ENCODE measurements at places on chromosomes 7 and 10.

- DNase-seq = no peak
Observed at GRCh38 chr7:38323156-38323555, 49.7 kb upstream of the TARP start.

GRCh38 chr10:88379575-88379974 lies 203.5 kb downstream of the RNLS start:
- no peak for DNase-seq

- no peak for DNase-seq
Observed at GRCh38 chr7:88355011-88355410, 48.3 kb upstream of the STEAP4 start.

DNA sequence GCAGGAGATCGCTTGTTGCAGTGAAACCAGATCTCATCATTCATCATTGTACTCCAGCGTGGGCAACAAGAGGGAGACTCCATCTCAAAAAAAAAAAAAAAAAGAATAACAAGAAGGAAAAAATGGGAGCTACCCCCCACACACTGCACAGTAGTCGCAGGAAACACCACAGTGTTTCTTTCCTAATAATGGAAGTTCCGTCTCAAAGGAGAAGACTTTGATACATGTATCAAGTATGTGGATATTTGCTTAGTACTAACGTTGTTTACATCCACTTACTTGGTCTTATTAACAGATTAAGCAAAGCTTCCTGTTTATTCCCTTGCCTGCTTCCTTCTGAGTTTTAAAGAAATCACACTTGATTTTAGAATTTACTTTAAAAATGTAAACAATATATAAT lies 22.2 kb downstream of the YAE1 start:
- DNase-seq = no peak

DNA sequence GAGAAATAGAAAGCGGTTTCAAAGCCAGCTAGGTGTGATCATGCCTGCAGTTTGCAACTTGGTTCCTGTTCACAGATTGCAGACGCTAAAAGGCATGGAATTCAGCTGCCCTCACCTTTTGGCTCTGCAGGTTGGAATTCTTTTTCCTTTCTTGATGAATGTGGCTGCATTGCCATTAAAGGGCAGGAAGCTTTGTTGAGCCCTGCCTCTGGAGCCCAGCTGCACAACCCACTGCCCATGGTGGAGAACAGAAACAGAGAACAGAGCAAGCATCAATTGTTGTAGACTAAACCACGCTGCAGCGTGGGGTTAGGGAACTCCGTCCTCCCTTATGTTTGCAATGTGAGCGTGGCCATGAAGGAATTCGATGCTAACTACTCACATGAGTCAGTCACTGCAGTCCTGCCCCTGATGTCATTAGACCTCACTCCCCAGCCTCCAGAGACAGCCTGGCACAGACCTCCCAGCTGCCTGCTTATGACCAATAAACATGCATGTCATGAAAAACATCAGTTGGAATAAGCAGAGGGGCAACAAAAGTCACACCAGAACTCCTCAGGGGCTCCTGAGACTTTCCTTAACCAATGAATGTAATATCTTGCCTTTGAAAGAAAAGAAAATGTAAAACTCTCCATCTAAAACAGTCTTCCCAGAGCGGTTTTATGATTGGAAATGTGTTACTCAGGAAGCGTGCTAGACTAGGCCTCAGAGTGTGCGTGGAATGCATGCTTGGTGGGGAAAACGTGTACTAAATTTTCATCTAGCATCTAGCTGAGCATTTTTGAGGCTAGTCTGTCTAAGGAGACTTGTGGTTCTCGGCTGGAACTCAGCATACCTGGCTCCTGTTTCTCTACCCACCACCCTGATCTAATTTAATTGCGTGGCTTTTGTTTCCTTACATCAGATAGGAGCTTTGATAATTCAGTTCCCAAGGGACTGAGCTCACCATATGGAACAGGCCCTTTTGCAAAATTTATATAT lies 232.2 kb downstream of the KIAA1217 start:
- DNase-seq = no peak

DNA sequence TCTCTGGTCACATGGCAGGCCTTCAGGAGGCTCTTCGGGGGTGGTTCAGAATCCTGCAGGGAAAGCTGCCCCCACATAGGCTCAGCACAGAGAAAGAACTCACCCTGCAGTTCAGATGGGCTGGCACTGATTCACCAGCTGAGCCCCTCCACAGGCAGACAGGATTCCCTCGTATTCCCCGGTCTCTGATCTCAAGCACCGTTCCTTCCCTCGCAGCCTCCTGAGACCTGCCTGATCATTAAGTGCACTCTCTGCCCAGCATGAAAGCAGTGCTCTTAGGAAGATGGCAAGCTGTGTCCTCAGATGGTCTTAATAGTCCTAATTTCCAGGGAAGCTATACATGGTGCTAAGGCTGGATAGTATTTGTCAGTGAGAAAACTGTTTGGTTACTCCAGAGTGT lies 78.2 kb upstream of the NPS start:
- DNase-seq = no peak

DNA sequence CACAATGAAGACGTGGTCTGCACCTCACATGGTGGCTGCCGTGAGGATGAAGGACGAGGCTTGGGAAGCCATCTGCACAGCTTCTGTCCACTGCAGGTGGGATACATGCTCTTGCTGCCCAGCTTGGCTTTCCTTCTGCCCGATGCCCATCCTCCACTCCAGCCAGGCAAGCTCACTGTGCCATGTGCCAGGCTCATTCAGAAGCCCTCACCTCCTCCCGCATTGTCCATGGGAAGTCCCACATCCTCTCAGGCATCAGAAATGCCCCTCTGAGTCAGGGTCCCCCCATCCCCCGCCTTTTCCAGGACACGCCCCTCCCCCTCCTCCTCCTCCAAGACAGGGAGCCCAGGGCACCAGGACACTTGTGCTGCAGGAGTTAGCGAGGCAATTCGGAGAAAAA lies 4.6 kb upstream of the NOM1 start:
- DNase-seq = no peak

DNA sequence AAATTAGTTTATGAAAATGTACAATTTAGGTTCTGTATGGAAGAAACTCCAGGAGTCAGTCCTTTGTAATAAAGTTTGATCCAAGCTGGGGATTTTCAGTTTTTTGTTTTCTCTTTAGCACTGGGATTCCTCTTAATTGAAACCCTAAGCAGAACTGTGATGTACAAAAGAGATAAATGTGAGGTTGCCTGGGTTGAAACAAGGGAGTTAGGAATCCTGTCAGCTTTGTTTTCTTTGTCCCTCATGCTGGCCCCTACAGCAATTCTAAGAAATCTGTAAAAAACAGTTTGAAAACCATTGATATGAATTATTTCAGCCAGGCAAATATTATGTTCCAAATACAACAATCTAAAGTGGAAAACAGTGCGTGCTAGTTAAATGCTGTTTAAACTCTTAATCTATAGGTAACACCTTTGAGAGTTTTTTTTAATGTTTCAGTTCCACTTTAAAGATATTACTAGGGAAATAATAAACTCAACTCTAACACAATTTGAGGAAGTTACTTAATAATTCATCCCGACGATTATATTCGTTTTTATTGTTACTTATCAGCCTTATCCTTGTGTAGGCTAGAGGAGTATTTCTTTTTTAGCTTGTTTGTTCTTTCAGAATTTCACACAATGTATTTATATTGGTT lies 65.3 kb downstream of the SGCE start:
- no peak for DNase-seq

DNA sequence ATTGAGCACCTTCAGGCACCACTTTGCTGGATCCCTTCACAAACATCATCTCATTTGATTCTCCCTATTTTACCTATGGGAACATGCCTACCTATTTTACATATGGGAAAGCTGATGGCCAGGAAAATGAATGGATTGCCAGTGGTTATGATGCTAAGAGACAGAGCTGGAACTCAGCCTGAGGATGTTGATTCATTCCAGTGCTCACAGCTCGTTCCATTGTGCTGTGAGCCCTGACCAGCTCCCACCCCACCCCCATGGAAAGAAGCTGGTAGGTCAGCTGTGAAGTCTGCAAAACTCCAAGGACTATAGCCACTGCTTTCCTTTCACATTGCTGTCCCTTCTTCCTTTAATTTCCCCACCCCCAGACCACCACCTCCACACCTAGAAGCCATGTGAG lies 9.6 kb downstream of the UBTD1 start:
- no peak for DNase-seq

DNA sequence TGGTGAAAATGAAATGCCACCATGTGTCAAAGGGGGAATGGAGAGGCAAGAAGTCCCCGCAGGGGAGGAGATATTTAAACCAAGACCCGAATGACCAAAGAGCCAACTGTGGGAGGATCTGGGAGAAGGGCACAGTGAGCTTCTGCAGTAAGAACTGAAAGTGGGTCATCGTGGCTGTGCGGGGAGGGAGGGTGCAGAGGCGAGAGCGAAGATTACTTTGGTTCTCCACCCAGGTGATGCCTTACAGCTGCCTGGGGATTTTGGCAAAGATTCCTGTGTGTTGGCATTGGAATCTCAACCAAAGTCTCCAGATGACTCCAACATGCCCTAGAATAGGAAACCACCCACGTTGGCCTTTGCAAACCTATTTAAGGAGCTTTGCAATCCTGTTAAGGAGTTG lies 44.2 kb upstream of the ADAM12 start:
- no peak for DNase-seq

DNA sequence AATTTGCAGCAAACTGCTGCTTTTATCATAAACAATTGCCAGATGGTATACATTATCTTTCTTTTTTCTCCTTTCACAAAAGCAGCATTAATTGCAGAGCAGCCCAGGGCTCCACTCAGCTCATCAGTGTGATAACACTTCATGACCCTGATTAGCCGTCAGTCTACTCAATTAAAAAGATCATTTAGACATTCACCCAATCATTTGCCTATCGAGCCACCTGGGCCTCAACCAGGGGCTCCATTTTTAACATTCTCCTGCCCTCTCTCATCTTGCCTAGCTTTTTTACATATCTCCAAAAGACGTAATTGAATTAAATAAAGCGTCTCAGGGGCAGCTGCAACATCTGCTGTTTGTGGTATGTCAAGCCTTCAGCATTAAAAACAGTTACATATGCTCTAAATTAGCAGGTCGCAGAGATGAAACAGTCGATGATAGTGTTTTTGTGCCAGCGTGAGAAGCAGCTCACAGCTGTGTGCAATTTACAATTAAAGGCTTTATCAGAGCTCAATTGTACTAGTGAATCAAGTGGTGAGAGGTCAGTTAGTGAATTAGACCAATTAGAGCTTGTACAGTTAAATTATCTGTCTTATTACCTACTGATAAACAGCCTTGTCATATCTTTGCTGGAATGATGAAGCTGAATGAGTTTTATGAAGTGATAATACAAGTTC lies 522.5 kb downstream of the ETV1 start:
- DNase-seq = peak; percentile 86

GRCh38 chr7:74586258-74587175 lies 71.0 kb upstream of the GTF2I start:
- no peak for DNase-seq

DNA sequence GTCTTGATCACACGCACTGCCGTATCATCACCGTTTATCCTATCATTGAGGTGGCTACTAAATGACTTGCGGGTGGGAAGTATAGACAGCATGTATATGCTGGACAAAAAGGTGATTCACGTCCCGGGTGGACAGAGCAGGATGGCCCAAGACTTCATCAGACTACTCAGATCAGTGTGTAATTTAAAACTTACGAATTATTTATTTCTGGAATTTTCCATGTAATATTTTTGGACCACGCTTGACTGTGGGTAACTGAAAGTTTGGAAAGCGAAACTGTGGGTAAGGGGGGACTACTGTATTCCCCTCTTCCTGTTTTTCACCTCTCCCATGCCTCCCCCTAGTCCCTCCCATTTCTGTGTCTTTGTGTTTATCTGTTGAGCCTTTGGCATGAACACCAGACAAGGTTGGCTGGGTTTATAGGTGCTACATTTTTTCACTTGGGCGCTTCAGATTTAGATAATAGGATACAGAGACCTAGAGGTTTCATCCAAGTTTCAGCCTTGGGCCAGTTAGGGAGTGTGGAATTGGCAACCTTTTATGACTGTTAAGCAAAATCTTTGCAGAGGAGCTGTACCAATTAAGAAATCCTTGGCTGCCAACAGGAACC lies 55.8 kb downstream of the RBM20 start:
- no peak for DNase-seq

DNA sequence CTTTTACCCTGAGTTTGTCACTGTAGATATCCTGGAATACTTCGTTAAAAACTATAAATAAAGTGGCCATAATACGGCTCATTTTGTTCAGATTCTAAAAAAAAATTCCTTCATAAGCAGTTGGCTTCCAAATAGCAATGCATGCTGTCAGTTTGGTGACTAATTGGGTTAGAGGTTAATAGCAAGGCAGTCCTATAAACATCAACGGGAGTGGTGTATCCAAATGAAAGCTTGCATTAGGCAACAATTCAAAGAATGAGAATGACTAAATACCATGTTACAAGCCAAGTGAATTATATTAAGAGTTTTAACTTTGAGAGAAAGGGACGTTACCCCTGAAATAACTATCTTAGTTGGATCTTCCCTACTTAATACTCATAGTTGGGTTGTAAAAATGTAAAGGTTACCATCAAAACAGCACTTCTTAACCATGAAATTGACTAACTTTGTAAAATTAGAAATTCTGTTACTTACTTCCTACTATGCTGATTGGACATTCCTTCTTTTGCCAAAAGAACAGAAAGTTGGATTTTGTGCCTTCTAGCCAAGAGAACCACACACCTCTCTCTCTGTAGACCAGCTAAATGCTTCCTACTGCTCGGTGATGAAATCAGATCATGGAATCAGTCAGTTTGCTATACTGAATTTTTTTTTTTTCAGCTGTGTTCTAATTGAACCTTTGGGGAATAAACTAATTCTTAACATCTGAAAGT lies 98.0 kb downstream of the KAT6B start:
- no peak for DNase-seq

DNA sequence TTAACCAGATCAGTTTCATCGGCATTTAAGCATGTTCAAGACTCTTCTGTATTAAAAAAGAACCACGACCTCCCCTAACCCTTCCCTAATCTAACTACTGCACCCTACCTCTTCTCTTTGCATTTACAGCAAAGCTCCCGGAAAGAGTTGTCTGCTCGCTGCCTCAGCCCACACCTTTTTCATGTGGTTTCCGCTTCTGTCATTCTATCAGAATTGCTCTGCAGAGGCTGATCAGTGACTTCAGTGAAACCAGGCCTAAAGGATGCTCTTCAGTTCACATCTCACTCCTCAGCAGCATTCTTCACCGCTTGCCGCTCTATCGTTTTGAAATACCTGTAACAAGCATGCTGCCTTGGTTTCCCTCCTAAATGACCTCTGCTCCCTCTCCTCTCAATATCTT lies 160.9 kb downstream of the SDK1 start:
- DNase-seq = no peak

DNA sequence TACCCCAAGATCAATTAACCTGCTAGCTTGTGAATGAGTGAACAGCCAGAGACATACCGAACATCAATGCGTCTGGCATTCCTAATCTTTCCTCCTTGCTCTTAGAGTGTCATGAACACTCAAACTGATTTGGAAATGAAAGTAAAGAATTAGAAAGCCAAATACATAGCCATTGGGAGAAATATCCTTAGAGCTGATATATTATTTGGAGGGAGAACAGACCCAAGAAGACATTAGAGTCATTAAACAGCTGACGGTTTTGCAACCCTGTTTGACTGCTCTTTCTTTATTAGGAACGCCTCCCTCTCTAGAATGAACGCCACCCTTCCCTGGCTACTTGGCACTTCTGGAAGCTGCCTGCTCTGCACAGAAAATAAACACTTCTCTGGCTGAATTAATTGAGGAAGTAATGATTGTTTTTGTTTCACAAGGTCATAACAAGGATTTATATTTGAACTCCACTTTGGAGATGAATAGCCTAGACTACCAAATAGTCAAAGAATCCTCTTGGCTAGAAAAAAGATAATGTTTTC lies 42.8 kb downstream of the CTTNBP2 start:
- no peak for DNase-seq

Data from NAMALWA (cell line).